ENCODE measurements at places on chromosomes 2 and 18.

- no peak for DNase-seq
These were observed 141.6 kb upstream of the RIOK3 start for GRCh38 chr18:23311351-23312121.

GRCh38 chr2:217000406-217000805, 140.5 kb upstream of the TNP1 start:
- no peak for DNase-seq

DNA sequence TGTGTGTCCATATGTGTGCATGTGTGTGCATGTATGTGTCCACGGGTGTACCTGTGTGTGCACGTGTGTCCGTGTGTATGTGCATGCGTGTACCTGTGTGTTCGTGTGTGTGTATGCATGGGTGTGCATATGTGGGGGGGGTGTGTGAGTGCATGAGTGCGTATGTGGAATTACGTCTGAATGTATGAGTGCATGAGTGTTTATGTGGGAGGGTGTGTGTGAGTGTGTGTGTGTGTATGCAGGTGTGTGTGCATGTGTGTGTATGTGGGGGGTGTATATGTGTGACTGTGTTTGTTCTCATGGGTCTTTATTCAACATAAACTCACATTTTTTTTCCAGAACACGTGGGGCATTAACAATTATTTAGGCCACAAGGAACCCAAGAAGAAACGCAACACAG, 208.4 kb downstream of the SNTG2 start:
- DNase-seq: no peak

- no peak for DNase-seq
These were observed 477.5 kb downstream of the SLC4A3 start for GRCh38 chr2:220104871-220105351.

- no peak for DNase-seq
These were observed 254.7 kb downstream of the HDAC4 start for GRCh38 chr2:239146011-239146641.

GRCh38 chr2:100702438-100703109, 117.4 kb upstream of the NPAS2 start:
- DNase-seq: no peak

DNA sequence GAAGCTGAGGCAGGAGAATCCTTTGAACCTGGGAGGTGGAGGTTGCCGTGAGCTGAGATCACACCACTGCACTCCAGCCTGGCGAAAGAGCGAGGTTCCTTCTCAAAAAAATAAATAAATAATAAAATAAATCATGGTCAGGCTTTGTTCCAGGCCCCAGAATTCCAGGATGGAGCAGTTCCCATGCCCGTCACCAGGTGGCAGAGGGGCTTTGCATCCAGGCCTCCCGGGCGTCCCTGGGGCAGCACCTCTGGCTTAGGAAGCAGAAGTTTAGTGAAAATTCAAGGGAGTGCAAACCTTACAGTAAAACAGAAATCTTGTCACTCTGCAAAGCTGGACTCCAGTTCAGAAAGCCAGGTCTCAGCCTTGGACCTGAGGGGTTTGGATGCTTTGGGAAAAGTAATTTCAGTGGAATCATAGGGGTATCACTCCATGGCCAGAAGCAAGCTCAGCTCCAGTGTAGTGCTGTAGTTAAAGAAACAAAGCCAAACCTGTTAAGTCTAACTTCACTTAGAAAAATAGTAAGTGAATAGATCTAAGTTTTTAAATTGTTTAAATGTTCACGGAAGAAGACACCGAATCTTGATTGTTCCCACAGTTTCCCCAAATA, 512.7 kb downstream of the CMPK2 start:
- DNase-seq: no peak

GRCh38 chr18:48073211-48073930, 142.9 kb upstream of the SMAD2 start:
- DNase-seq: no peak

DNA sequence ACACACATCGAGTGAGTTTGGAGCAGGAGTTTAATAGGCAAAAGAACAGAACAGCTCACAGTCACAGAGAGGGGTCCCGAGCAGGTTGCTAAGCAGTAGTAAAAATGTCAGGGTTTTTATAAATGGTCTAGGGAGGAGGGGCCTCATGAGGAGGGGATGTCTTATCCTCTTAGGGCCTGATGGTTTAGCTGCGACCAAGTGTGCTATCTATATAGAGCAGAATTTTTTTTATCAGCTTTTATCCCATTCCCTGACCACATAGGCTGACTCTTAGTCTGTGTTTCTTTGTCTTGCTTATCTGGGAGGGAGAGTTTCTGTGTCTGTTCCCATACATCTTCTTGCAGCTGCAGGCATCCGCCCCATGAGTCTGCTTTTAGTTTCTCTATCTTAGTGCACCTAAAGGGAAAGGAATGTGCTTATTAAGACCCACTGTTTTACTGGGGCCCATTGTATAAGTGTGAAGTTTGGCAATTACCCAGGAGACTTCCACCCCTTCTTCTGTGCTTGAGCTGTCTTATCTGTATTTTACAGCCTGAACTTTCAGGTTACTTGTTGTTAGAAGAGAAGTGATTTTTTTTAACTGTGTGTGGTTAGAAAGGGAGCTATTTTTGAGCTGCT, 30.4 kb upstream of the GMCL1 start:
- DNase-seq: no peak

GRCh38 chr2:152343426-152343825, 8.5 kb downstream of the FMNL2 start:
- no peak for DNase-seq

DNA sequence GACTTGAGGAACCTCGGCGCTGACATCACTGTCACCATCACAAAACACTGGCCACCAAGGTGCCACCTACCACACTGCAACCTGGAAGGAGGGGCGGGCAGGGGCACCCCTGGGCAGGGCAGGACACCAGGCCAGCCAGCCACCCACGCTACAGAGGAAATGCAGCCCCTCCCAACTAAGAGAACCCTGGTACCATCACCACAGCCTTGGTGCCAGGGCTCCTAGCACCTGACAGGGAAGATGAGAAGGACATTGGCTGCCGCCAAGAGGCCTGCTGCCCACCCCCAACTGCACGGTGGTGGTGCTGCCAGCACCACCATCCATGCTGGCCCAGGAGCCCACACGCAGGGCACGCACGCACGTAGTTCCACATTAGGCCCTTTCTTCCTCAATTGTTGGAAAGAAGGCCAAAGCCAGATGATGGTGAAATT, 88.7 kb downstream of the HDAC4 start:
- no peak for DNase-seq

Data from stimulated activated CD8-positive, alpha-beta memory T cell treated with anti-CD3 and anti-CD28 coated beads, Interleukin-7, amount 100 ng/mL, for 1 hour (primary cell).